Panc1 (cell line): ENCODE measurements at places on chromosomes 11 and 22.
A peak's percentile ranks its signal among the peaks of the same experiment; 100 is the strongest.

GRCh38 chr22:22940961-22941605 lies 53.5 kb downstream of the IGLL5 start:
- DNase-seq = no peak

DNA sequence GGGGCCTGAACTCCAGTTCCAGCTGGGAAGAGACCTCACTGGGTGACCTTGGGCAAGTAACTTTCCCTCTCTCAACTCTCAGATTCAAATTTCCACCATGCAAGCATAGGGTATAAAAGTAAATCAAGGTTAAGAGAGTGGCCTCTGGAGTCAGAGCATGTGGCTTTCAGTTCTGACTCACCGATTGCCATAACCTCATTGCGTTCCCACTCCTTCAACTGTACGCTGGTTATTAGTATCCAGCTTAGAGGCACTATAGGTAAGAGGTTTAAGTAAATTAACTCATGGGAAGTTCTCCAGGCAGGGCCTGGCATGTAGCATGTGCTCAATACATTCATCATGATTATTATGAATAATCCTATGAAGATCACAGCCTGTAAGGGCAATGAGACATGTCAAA lies 88.3 kb downstream of the FBXO7 start:
- DNase-seq = no peak

- DNase-seq = no peak
These were observed 27.9 kb downstream of the FAM83F start for GRCh38 chr22:40022536-40023240.

GRCh38 chr11:131074573-131074972 lies 158.3 kb upstream of the SNX19 start:
- no peak for DNase-seq

DNA sequence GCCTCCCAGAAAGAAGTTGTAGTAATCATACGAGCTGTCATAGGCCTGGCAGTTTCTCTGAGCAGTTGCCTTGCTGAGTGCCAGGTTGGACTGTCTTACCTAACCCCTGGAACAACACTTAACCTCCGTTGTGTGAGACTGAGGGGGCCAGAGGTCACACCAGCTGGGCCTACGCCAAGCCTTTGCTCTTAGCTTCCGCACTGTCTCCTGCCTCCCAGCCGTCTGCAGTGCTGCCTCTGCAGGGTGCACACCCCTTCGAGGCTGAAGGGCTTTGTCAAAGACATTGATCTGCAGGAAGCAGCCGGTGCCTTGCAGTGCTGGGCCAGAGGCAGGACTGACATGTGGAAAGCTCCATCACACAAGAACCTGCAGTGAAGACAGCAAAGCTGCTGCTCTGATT lies 16.7 kb downstream of the TAB1 start:
- no peak for DNase-seq

GRCh38 chr11:121250843-121251242 lies 41.7 kb upstream of the SC5D start:
- no peak for DNase-seq

GRCh38 chr11:110349138-110349996 lies 53.0 kb upstream of the RDX start:
- DNase-seq = no peak

- no peak for DNase-seq
These were observed 12.4 kb upstream of the DRD2 start for GRCh38 chr11:113487622-113488021.

GRCh38 chr11:15053191-15053685 lies 20.2 kb upstream of the CALCB start:
- no peak for DNase-seq

DNA sequence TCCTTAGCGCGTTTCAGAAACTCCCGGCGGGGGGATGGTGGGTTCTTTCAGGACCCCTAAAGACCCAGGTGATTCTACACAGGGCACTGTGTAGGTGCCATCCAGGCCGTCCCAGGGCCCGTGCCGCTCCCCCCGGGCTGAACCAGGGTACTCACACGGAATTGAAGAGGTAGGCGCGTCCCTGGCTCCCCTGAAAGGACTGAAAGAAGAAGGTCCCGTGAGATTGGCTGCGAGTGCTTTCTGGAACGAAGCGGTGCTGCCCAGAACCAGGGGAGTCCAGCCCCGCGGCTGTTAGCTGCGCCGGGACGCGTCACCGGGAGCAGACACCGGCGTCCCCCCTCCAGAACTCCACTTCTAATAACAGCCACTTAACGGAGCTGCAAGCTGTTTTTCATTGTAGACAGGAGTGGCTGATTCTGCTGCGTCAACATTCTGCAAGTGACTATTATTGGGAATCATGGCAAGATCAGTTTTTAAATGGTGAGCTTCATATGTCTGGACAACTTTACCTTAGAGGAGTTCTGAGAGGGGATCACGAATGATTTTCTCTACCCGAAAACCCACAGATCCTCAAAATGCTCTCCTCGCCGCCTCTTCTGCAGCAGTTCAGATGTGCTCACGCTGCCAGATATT lies 31.8 kb downstream of the YPEL1 start:
- DNase-seq = no peak

- DNase-seq = peak; percentile 71
These were observed 8.1 kb downstream of the WNT7B start for GRCh38 chr22:45968751-45969413.
